Effector memory CD4-positive, alpha-beta T cell (primary cell): ENCODE measurements at places on chromosomes 5 and 9.
A peak's percentile ranks its signal among the peaks of the same experiment; 100 is the strongest.

DNA sequence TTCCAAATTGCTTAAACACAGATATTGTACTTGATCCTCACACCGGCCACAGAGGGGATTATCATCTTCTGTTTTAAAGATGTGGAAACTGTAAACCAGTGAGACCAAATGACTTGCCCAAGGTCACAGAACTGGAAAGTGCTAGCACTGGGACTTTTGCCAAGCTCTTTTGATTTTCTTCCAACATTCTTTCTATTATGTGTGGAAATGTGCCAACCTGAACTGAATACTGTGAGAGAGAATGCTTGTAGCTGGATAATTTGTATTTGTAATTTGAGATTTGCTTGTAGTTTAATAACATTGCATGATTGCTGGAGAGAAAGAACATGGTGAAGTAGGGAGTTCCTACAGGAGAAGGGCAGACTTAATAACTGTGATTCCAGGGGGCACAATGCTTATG lies 977.9 kb upstream of the NUDT12 start:
- no peak overlapping the region for H3K4me3 ChIP-seq
- no peak overlapping the region for H3K27ac ChIP-seq
- no peak for DNase-seq
- H3K4me1 ChIP-seq = no peaks in the 10 kb centered on the region
- H3K27me3 ChIP-seq = no peaks in the 10 kb centered on the region

DNA sequence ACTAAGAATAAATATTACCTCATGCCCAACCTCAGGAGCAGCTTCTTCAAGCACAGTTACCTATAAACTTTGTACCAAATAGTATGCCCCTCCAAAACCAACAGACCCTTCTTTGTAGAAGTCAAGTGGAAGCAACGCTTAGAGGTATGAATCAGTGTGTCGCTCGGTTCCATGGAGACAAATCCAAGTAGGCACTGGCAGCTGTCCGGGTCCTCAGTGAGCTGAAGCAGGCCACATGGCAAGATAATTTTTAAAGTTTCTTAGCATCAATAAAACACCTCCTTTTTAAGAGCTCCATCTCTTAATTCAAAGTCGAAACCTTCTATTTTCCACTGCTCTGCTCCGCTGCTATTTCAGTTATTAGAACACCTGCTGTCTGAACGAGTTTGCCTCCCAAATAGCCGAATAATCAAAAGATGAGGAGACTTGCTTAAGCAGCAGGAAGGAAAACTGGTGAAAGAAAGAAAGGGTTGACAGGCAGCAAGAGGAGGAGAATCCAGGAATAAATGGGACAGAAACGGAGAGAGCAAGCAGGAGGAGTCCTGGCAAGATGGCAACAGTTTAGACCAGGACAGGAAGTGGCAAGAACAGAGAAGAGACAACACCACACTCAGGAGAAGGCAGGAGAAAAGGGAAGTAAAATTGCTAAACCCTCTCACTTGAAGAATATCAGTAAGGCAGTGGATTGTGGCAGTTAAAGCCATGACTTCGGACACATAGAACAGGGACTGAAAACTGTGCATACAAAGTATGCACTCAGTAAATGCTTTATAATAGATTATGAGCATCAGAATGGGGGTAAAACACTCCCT lies 65.0 kb downstream of the PPP2R2B start:
- DNase-seq = no peak
- no peak overlapping the region for H3K4me3 ChIP-seq
- H3K36me3 ChIP-seq = no peaks in the 10 kb centered on the region
- no peak overlapping the region for H3K27ac ChIP-seq

- H3K4me1 ChIP-seq = no peaks in the 10 kb centered on the region
- no peaks in the 10 kb centered on the region for H3K27me3 ChIP-seq
- no peak overlapping the region for H3K27ac ChIP-seq
- no peaks in the 10 kb centered on the region for H3K36me3 ChIP-seq
- no peak overlapping the region for H3K4me3 ChIP-seq
Measured at GRCh38 chr9:33202018-33202417, 34.9 kb upstream of the B4GALT1 start.

- no peaks in the 10 kb centered on the region for H3K27me3 ChIP-seq
- no peak for DNase-seq
Measured at GRCh38 chr5:132774896-132775295, 2.1 kb downstream of the SEPTIN8 start.

GRCh38 chr9:104240890-104241289 lies 146.8 kb downstream of the SMC2 start:
- H3K4me3 ChIP-seq = no peak overlapping the region
- H3K27me3 ChIP-seq = no peaks in the 10 kb centered on the region
- DNase-seq = no peak
- H3K4me1 ChIP-seq = no peaks in the 10 kb centered on the region

GRCh38 chr5:158545949-158546530 lies 553.7 kb downstream of the EBF1 start:
- H3K27ac ChIP-seq = no peak overlapping the region
- no peak for DNase-seq
- H3K27me3 ChIP-seq = no peaks in the 10 kb centered on the region
- no peak overlapping the region for H3K4me3 ChIP-seq
- no peaks in the 10 kb centered on the region for H3K36me3 ChIP-seq

DNA sequence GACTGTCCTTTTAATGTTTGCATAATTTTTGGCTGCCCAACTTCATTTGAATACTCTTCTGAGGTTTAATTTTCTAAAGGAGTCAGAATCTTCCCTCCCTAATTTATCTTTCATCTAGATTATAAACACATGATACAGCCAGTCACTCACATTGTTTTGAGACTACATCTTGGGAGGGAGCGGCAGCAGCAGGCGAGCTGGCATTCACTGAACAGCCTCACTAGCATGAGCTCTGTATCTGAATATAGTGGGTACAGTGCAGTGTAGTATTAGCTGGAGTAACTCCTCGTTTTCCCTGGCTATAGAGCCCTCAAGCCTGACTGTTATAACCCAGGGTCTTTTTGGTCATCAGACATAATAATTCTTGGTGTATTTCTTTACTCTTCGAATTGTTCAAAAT lies 969.2 kb upstream of the COX7C start:
- H3K27me3 ChIP-seq = no peaks in the 10 kb centered on the region
- DNase-seq = no peak
- H3K27ac ChIP-seq = no peak overlapping the region
- H3K4me3 ChIP-seq = no peak overlapping the region

DNA sequence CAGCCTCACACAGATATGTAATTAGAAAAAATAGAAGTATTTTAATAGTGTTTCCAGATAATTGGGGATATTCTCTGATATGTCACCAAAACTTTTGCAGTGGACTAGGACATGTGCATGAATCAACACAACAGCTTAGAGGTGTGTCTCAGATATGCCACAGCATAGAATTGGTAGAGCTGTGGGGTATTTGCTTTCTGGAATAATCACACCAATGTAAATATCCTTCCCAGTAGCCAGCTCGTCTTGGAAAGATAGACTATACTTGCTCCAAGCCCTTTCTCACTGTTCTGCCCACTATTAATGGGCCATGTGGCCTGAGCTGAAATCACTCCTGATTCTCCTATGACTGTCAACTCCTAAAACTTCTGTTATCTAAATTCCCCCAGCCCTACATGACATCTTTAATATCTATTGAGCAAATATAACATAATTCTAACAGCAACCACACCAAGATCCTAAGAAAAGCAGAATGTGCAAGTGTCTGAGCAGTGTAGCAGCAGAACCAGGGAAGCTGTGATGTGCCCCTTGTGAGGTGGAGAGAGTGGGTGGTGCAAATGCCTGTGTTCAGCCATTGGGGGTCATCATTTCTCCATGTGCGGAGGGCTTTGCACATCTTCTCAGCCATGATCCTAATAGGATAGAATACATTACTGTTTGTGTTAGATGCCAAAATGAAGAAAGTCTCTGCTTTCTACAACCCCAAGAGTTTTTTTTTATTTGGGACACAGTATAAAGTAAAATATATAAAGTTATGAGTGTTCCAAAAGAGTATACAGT lies 65.0 kb downstream of the MELK start:
- no peaks in the 10 kb centered on the region for H3K4me1 ChIP-seq
- no peak overlapping the region for H3K27ac ChIP-seq
- no peaks in the 10 kb centered on the region for H3K36me3 ChIP-seq
- H3K4me3 ChIP-seq = no peak overlapping the region
- DNase-seq = no peak

- no peaks in the 10 kb centered on the region for H3K27me3 ChIP-seq
- H3K27ac ChIP-seq = no peak overlapping the region
- H3K36me3 ChIP-seq = no peaks in the 10 kb centered on the region
- H3K4me1 ChIP-seq = peaks cover 19% of the 10 kb centered on the region
- H3K4me3 ChIP-seq = no peak overlapping the region
Measured at GRCh38 chr9:105116052-105116868, 128.2 kb upstream of the SLC44A1 start.

DNA sequence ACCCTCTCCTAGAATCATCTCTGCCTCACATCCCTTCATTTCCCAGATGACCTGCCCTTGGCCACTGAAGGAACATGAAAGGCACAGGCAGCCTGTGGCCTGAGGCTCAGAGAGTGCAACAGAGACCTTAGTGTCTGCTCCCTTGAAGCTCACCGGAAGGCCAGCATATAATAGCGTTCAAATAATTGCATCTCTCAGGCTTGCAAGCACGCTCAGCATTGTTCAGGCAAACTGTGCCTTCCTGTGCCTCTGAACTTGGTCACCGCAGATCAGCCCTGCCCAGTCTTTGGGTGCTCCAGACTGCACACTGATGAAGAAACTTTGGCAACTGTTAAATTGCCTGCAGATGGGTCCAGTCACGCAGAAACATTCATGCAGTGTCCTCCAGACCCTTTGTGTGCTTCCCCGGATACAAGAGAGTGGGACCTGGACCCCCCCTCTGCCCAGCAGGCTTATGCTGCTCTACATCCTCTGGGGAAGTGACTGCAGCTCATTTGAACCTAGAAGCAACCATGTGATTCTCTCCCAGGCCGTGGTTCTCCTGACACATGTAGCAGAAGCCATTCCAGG lies 216.0 kb upstream of the ANKRD55 start:
- no peak overlapping the region for H3K27ac ChIP-seq
- no peaks in the 10 kb centered on the region for H3K27me3 ChIP-seq
- no peaks in the 10 kb centered on the region for H3K36me3 ChIP-seq
- no peak overlapping the region for H3K4me3 ChIP-seq
- no peaks in the 10 kb centered on the region for H3K4me1 ChIP-seq

- H3K4me1 ChIP-seq = no peaks in the 10 kb centered on the region
- H3K4me3 ChIP-seq = no peak overlapping the region
- H3K27me3 ChIP-seq = no peaks in the 10 kb centered on the region
- H3K36me3 ChIP-seq = peaks cover 70% of the 10 kb centered on the region
Measured at GRCh38 chr9:131598121-131598520, 52.8 kb downstream of the PRRT1B start.

GRCh38 chr9:129640086-129640870 lies 1.7 kb downstream of the ASB6 start:
- peaks cover 17% of the 10 kb centered on the region for H3K4me1 ChIP-seq
- no peak for DNase-seq
- H3K27me3 ChIP-seq = no peaks in the 10 kb centered on the region
- H3K36me3 ChIP-seq = peaks cover 39% of the 10 kb centered on the region
- peak overlapping the region; percentile 0 for H3K27ac ChIP-seq
- H3K4me3 ChIP-seq = no peak overlapping the region

- no peak for DNase-seq
- H3K27ac ChIP-seq = no peak overlapping the region
Measured at GRCh38 chr5:80069918-80070318, 34.8 kb downstream of the THBS4 start.

DNA sequence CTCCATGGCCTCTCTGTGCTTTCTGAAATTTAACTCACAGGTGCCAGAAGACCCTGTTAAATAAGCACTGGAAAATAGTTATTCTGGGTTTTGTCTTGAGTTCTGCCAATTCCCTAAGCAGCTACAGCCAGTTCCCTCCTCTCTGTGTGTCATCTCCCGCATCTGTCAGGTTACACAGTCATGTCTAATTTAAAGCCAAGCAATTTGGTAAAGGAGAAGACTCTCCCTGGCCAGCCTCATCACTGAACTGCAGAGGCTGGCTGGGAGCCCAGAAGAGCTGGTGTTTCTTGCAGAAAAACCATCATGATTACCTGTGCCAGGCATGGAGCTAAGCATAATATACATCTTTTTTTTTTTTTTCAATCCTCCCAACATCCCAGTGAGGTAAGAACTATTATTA lies 141.3 kb upstream of the ZNF366 start:
- H3K4me1 ChIP-seq = no peaks in the 10 kb centered on the region
- no peak for DNase-seq
- no peak overlapping the region for H3K27ac ChIP-seq
- H3K27me3 ChIP-seq = no peaks in the 10 kb centered on the region
- H3K36me3 ChIP-seq = no peaks in the 10 kb centered on the region

DNA sequence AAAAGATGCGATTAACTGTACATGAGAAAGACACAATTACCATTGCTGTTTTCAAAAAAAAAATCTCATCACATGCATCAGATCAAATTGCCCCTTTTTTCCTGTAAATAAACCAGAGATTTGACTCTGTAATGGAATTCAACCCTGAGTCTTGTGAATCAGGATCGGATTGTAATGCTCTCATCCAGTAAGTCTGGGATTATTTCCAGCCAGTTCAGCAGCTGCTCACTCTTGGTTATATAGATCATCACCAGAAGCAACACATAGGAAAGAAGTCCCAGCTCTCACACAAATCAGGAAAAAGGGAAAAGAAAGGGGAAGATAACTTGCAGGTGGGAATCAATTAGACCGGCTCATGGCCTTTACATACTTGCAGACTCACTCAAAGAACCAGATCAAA lies 97.8 kb upstream of the SPOCK1 start:
- no peak overlapping the region for H3K27ac ChIP-seq
- H3K4me1 ChIP-seq = no peaks in the 10 kb centered on the region
- no peak for DNase-seq
- H3K4me3 ChIP-seq = no peak overlapping the region

- DNase-seq = no peak
- H3K36me3 ChIP-seq = no peaks in the 10 kb centered on the region
- H3K4me3 ChIP-seq = no peak overlapping the region
- H3K27ac ChIP-seq = no peak overlapping the region
Measured at GRCh38 chr5:128192368-128192767, 108.8 kb downstream of the SLC12A2 start.

GRCh38 chr9:89978185-89978584 lies 373.4 kb downstream of the GADD45G start:
- DNase-seq = no peak
- no peaks in the 10 kb centered on the region for H3K4me1 ChIP-seq
- no peak overlapping the region for H3K4me3 ChIP-seq
- no peak overlapping the region for H3K27ac ChIP-seq

- H3K27me3 ChIP-seq = no peaks in the 10 kb centered on the region
- H3K4me1 ChIP-seq = no peaks in the 10 kb centered on the region
- no peak overlapping the region for H3K4me3 ChIP-seq
- H3K36me3 ChIP-seq = no peaks in the 10 kb centered on the region
- DNase-seq = no peak
Measured at GRCh38 chr9:119917175-119917574, 547.9 kb upstream of the BRINP1 start.

- no peaks in the 10 kb centered on the region for H3K27me3 ChIP-seq
- H3K4me3 ChIP-seq = peak overlapping the region; percentile 81
- peaks cover 14% of the 10 kb centered on the region for H3K4me1 ChIP-seq
- no peaks in the 10 kb centered on the region for H3K36me3 ChIP-seq
Measured at GRCh38 chr9:4985386-4986266, 554 bp downstream of the JAK2 start.

- H3K27me3 ChIP-seq = no peaks in the 10 kb centered on the region
- no peak overlapping the region for H3K4me3 ChIP-seq
- H3K36me3 ChIP-seq = no peaks in the 10 kb centered on the region
- no peaks in the 10 kb centered on the region for H3K4me1 ChIP-seq
Measured at GRCh38 chr9:109560470-109561132, 62.5 kb upstream of the PTPN3 start.
